ENCODE measurements at places on chromosomes 4 and X. TPM values are rescaled to one million over a fixed set of nuclear protein-coding genes. Genes with fewer than 3 reads are reported as not detected.
A peak's percentile ranks its signal among the peaks of the same experiment; 100 is the strongest.

DKK2 gene
- not detected for total RNA-seq

DMRTC1 gene
- total RNA-seq: not detected

WNK3 gene
- total RNA-seq: not detected

FOXP3 gene
- 0.57 TPM for total RNA-seq

MAOA gene
- total RNA-seq: not detected

TMSB15A gene
- not detected for total RNA-seq

IL9R gene
- 5.1 TPM for total RNA-seq

CPEB2 gene
- 6.6 TPM for total RNA-seq

SHOX gene
- total RNA-seq: not detected

NHSL2 gene
- total RNA-seq: not detected

DNA sequence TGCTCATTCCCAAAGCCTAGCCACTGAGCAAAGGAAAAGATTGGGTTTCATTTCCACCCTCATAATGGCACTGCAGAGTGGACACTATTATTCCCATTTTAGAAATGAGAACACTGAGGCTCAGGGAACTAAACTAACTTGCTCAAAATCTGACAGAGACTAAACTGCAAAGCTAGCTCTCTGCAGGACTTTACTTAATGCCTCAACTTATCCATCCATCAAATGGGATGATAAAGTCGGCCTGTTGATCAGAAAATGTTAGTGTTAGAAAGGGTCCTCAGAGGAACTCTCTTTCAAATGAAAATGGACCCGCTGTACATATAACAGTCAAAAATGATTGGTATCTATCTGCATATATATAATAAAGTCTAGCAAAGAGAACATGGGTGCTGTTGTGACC lies 186.8 kb downstream of the QDPR start:
- DNase-seq: no peak

GRCh38 chrX:139724626-139725025 lies 16.7 kb upstream of the MCF2 start:
- DNase-seq: no peak

- no peak for DNase-seq
These were observed 41.2 kb downstream of the RASL11B start for GRCh38 chr4:52903273-52903672.

DNA sequence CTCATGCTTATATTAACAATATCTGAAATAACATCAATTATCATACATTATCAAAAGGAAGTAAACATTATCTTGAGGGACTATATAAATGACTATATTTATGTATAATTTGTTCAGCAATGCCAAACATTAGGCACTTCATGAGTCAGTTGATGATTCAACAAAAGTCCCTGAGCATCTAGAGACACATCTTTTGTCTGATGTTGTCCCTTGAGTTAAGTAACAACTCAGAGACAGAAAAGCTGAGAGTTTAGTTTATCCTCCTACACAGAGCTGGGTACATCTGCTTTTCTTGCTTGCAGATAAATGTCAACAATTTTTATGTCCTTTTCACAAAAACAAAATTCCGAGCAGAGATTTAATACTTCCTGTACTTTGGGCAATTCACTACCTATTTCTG lies 311.1 kb downstream of the INPP4B start:
- DNase-seq: no peak

- no peak for DNase-seq
These were observed 2185.9 kb upstream of the TENM3 start for GRCh38 chr4:180057299-180057721.

GRCh38 chrX:125219852-125220251 lies 99.8 kb upstream of the TEX13C start:
- DNase-seq: no peak

- DNase-seq: peak; percentile 58
These were observed 929 bp downstream of the ZBTB33 start for GRCh38 chrX:120251471-120252011.

GRCh38 chr4:36445480-36445879 lies 164.1 kb downstream of the DTHD1 start:
- DNase-seq: no peak

- DNase-seq: no peak
These were observed 1569.9 kb downstream of the PCDH7 start for GRCh38 chr4:32290102-32290501.

DNA sequence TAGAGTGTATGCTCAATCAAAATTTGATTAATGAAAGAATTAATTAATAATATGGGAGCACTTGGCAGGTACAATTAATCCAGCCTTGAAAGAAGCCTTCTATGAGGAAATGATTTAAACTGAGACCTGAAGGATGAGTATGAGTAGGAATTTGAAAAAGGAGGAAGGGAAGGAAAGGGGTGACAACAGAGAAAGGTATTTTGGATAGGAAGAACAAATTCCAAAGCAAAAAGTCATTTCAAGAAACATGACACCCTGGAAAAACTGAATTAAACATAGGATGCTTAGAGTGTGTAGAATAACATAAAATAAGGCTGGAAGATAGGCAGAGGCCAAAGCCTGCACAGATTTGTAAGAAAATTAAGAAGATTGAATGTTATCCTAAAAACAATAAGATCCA lies 29.6 kb downstream of the PHOX2B start:
- no peak for DNase-seq

DNA sequence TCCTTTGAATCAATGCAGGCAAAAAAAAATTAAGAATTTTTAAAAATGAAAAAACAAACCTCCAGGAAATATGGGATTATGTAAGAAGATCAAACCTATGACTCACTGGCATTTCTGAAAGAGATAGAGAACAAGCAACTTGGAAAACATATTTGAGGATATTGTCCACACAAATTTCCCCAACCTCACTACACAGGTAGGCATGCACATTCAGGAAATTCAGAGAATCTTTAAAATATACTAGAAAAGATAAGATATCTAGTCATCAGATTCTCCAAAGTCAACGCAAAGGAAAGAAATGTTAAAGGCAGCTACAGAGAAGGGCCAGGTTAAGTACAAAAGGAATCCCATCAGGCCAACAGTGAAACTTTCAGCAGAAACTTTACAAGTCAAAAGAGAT lies 85.6 kb downstream of the ANTXR2 start:
- no peak for DNase-seq

DNA sequence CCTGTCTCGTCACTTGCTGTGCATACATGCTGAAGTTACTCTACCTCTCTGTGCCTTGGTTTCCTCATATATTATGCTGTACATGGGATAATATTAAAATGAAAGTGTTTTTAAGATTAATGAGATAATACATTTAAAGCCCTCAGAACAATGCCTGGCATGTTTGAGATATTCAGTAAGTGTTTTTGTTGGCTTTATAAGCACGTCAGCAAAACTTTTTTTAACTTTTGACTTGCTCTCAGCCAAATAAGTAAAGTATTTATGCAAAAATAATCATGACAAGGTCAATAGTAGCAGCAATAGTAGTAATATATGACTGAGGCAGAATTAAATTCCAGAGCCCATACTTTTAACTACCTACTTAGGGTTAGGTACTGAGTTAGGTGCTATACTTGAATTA lies 29.2 kb downstream of the LIMCH1 start:
- no peak for DNase-seq

- no peak for DNase-seq
These were observed 93.0 kb upstream of the LDB2 start for GRCh38 chr4:16991450-16991849.

DNA sequence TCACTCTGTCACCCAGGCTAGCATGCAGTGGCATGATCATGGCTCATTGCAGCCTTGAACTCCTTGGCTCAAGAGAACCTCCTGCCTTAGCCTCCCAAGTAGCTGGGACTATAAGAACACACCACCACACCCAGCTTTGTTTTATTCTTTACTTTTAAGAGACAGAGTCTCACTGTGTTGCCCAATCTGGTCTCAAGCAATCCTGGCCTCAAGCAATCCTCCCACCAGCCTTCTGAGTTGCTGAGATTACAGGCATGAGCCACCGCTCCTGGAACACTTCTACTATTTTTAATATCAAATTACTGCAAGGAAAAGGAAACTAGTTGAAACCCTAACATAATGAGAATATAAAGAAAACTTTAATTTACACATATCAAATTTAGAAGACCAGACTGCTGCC lies 85.4 kb downstream of the FAM13A start:
- no peak for DNase-seq

DNA sequence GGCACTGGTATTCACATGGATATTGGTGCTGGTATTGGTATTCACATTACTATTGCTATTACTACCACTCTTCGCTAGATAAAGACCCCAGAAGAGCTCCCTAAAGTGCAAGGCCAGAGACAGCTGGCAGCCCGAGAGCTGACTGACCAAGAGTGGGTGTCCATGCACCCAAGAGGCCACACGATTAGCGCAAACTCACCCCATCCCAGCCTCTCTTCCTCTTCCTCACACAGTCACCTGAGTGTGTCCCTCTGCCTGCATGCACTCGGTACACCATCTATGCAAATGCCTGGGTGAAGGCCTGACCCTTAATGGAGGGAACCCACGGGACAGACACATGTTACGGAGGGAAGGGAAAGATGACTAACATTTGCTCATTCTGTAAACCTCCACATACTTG lies 86.7 kb downstream of the HAUS3 start:
- no peak for DNase-seq

GRCh38 chr4:46890056-46890455 lies 19.0 kb downstream of the COX7B2 start:
- DNase-seq: no peak

- DNase-seq: no peak
These were observed 49.5 kb downstream of the CLDN34 start for GRCh38 chrX:10016519-10017132.

- DNase-seq: no peak
These were observed 17.3 kb upstream of the UVSSA start for GRCh38 chr4:1329408-1330371.

GRCh38 chr4:1207157-1207470 lies 34.7 kb upstream of the SPON2 start:
- DNase-seq: no peak

- no peak for DNase-seq
These were observed 20.5 kb downstream of the PAGE2 start for GRCh38 chrX:55109306-55109705.

DNA sequence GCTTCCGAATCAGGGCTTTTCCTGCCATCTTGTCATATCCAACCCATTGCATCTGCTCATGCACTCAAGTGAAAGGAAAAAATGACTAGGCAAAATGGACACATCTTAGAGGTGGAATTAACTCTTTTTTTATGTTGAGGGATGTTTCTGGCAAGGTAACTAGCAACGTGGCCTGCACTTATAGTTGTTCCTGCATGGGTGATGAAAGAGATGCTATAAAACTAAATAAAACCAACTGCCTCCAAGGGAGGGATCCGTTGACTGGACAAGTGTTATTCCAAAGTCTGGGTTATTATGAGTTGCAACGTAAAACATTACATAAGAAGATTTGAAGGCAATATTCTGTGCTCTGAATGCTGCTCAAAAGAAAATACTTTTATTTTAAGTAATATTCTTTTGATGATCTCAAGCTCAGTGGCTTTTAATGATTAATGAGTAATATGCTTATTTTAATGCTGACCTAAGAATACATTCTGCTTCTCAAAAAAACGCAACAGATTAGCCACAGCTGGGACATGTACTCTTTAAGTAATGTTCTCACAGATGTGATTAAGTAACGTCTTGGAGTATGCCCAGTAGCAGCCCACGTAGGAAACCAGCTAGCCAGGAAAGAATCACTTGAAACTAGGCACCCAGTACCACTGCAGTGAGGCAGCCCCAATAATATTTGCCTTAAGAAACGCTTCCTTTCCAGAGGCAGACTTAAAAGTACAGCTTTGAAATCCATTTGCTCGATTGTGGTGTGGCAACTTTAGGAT lies 27.4 kb downstream of the KLF3 start:
- no peak for DNase-seq

- no peak for DNase-seq
These were observed 130.8 kb upstream of the ACSL4 start for GRCh38 chrX:109863811-109864210.

DNA sequence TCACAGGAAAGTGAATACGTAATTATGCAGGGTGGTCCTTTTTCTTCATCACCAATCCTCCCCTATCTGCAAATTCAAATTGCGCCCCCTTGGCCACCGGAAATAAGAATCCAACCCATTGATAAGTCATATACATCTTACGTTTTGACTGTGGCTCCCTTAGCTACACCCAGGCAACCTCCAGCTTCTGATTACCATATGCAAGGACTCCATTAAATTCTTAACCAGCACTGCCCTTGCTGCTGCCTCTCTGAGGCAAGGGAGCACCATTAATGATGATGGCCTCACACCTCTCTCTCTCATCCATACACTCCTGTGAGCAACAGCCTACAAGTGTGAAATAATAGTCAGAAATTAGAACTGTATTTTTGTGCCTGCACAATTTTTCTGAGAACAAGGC lies 106.0 kb upstream of the NOCT start:
- DNase-seq: no peak

- DNase-seq: peak; percentile 14
These were observed 581 bp upstream of the STK32B start for GRCh38 chr4:5050520-5051277.

DNA sequence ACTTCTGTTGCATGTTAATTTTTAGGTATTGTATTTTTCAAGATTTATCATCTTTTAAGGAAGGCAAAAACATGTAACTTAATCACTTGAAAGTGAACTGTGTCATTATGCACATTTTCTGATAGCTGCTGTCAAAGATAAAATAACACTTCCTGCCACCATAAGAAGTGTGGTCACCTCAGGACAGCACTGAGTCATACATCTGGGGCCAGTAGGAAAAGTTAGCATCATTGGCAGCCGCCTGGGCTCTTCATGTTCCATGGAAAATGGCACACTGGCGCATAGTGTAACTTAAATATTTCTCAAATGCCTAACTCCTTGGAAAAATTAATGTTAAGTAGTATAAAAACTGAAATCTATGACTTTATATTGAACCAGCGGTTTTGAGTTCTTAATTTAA lies 24.2 kb downstream of the CNKSR2 start:
- no peak for DNase-seq

GRCh38 chr4:45846016-45846415 lies 277.8 kb downstream of the GABRG1 start:
- no peak for DNase-seq

- DNase-seq: no peak
These were observed 203.4 kb downstream of the ANAPC10 start for GRCh38 chr4:144894573-144894972.

DNA sequence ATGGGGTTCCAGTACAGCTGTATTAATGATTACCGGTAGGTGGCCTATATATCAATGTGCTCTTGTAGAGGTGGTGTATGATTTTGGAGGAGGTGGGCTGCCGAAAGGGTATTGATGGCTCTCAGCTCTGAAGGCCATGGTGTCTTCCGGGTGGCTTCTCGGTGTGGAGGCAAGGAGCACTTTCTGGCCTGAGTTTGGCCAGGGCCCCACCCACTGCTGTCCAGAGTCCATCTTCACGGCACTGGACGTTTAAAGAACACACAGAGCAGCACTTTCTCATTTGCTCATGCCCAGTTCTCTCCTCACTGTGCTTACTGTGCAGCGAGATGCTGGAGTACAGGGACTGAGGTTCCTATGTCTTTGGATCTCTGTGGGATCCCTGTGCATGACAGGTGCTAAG lies 16.1 kb downstream of the BST1 start:
- DNase-seq: no peak

GRCh38 chr4:123110685-123111084 lies 188.3 kb upstream of the NUDT6 start:
- DNase-seq: no peak

DNA sequence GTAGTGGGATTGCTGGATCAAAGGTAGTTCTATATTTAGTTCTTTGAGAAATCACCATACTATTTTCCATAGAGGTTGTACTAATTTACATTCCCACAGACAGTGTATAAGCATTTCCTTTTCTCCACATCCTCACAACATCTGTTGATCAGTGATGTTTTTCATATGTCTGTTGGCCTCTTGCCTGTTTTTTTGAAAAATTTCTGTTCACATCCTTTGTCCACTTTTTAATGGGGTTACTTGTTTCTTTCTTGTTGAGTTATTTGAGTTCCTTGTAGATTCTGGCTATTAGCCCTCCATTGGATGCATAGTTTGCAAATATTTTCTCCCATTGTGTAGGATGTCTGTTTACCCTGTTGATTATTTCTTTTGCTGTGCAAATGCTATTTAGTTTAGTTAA lies 72.6 kb downstream of the STOX2 start:
- no peak for DNase-seq

Data from OCI-LY7 (cell line).